NCI-H226 (cell line): ENCODE measurements at places on chromosomes 12 and 14.

- DNase-seq, result no peak
Measured at GRCh38 chr14:97120611-97121031, 323.4 kb downstream of the VRK1 start.

GRCh38 chr14:92540472-92541048 lies 27.0 kb downstream of the RIN3 start:
- peak; percentile 98 for DNase-seq

- DNase-seq, result no peak
Measured at GRCh38 chr14:33068626-33069025, 129.9 kb downstream of the NPAS3 start.

DNA sequence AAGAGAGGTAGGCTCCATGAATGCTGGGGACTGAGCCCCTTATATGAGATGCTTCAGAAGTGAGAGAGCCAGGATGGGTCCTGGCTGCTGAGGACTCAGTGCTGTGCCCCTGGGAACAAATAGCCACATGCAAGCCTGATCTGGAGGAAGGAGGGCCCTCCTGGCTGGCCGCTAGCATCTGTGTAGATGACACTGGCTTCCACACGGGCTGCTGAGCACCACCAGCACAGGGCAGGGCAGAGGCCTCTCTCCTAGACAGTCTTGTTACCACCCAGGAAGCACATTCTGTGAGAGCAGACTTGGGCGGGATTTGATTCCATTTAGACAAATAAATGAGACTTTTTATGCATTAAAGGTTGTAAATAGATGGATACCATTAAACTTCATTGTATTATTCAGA lies 48.0 kb downstream of the ZNF664 start:
- no peak for DNase-seq

GRCh38 chr12:97167598-97167997 lies 260.5 kb downstream of the NEDD1 start:
- no peak for DNase-seq

GRCh38 chr12:117685110-117685926 lies 283.5 kb downstream of the KSR2 start:
- DNase-seq, result no peak

DNA sequence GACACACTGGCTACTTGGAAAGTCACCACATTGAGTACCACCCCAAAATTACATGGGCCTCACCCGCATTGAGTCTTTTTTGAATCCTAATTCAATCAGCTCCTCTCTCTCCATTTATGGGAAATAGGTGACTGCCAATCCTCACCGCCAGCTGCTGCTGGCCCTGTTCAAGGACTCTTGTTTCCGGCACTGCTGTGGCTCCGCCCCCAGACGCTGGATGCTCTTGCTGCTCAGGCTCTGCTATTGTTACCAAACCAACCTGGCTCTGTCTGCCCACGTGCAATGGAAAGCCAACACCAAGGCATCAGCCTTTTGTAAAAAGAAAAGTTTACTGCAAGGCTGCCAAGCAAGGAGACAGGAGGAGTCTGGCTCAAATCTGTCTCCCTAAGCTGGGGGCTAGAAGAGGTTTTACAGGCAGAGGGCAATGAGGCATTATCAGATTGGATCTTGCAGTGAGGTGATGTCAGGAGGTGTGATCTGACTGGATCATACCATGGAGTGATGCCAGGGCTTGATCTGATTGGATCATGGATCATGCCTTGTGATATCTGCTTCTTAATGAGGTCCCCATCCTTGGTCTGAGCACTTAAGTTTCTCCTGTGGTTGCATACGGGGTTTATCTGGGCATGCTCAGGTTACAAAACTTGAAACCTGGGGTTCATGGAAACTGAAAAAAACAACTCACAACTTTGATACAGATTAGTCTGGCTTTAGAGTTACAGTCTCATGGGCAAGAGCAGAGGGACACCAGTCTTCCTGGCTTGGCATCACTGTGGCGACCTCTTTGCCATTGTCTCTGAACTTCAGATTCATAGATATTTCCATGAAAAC lies 117.1 kb upstream of the SLC35F4 start:
- DNase-seq, result no peak

DNA sequence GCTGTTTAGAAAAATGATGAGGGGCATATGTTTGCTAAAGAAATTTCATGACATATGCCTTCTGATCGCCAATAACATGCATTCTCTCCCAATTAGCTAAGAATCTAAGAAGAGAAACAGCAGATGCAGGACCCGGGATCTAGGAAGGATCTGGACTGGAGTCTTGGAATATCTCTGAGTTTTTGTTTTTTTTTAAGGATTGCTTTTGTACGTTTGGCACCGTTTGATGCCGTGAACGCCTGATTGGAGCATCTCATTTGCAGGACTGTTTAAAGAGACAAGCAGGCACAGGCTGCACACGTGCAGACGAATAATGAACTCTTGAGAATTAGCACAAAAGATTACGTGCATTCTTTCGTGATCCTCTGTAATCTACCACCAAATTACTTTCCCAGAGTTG lies 13.6 kb downstream of the EML1 start:
- no peak for DNase-seq

GRCh38 chr12:56103823-56104108 lies 593 bp upstream of the PA2G4 start:
- no peak for DNase-seq

GRCh38 chr12:69875416-69875935 lies 50.4 kb downstream of the MYRFL start:
- no peak for DNase-seq

DNA sequence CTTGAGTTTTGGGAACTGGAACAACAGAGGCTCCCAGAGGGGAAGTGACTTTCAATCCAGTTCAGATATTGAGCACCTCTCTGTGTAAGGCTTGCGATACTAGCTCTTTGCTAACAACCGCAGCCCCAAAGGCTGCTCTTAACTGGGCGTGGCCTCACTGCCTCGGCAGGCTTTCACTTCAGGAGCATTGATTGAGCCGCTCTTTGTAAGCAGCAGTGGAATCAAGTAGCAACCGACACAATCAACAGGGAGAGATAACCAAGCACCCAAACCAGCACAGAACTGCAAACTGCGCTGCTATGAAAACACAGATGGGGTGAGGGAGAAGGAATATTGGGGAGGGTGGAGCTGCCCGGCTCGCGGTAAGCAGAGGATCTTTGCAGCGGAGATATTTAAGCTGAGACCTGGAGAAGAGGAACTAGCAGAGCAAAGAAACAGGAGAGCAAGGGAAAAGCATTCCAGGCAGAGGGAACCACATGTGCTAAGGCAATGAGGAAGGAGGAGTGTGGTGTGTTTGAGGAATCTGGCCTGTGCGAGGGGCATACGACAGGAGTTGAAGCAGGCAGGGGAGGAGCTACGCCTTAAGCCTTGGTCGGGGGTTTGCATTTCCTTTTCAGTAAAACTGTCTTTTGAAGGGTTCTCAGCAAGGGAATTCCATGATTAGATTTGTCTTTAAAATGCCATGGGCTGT lies 17.3 kb upstream of the YY1 start:
- no peak for DNase-seq

- peak; percentile 28 for DNase-seq
Measured at GRCh38 chr12:86801439-86801838, 545.2 kb upstream of the MGAT4C start.

GRCh38 chr14:68655021-68655831 lies 137.6 kb downstream of the ZFP36L1 start:
- no peak for DNase-seq

- peak; percentile 30 for DNase-seq
Measured at GRCh38 chr14:22466491-22466890, 122.5 kb downstream of the DAD1 start.

DNA sequence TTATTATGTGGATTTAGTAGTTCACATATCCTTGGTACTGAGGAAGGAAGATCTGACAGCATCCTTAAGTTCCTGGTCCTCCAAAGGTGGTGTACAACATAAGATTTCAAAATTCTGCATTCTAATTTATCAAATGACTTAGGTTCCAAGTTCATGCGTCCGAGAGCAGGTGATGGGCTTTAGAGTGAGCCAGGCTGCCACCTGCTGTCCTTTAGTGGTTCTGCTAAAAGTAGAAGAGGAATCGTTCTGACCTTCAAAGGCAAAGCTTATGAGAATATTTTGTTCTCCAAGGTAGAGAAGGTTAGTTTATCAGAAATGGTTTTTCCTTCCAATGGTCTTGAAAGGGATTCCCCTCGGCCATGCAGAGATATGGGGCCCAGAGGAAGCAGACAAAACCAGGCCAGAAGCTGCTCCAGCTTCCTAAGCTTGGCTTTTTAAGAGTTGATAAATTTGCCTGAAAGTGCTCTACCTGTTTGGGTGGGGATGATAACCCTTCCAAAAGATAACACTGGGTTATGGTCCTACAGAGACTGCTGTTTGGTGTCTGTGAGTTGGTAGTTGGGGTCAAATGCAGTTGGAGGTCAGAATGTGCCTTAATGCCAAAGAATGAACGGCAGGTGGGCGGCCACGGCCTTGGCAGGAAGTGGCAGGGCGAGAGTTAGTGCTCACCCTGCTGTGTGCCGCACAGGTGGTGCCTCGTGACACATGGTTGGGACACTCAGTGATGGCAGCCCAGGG lies 29.1 kb upstream of the LRTM2 start:
- DNase-seq, result peak; percentile 53

GRCh38 chr12:111942557-111942956 lies 70.4 kb downstream of the TMEM116 start:
- peak; percentile 81 for DNase-seq

DNA sequence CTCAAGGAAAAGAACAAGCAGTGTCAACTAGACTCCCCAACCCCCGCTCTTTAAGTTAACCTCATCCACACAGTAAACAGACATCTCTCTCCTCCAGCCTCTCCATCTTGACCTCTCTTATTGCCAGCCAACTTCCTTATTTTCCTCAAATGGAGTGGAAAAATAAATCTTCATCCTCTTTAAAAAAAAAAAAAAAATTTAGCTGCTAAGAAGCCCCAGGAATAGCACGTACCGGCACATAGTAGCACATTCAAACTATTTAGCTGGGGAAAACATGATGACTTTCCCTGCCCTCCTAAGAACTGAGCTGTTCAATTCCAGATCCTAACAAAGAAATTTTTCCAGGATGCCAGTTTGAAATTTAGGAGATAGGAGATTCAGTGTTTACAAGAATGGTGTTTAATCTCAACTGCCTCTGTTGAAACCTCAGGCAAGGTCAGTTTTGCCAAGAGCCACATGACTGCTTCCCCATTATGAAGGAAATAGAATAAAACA lies 90.8 kb downstream of the EPS8 start:
- DNase-seq, result peak; percentile 27

GRCh38 chr14:31208546-31209424 lies 1.2 kb upstream of the HECTD1 start:
- no peak for DNase-seq
